ENCODE measurements at places on chromosomes 3 and 15.

- peak; percentile 4 for DNase-seq
These were observed 38.6 kb downstream of the MOBP start for GRCh38 chr3:39505866-39506742.

- DNase-seq, result no peak
These were observed 124.5 kb downstream of the THSD4 start for GRCh38 chr15:71239592-71240364.

- DNase-seq, result no peak
These were observed 23.1 kb upstream of the SKOR1 start for GRCh38 chr15:67801926-67802914.

DNA sequence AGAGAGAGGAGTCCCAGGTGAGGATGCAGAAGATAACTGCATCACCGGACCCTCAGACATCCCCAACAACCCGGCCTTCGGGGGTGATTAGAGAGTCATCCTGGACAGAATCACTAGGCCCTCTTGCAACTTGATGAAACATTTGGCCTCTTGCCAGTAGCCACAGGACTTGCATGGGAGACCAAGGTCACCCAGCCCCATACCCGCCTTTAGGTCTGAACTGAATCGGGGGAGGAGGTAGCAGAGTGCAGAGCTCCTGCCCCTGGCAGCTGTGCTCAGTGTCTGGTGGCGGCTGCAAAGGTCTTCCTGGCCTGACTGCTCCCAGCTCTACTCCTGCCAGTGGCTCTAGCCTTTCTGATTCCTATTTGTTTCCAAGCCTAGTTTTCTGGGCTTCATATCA, 12.4 kb downstream of the PIF1 start:
- no peak for DNase-seq

- no peak for DNase-seq
These were observed 94.3 kb downstream of the RPL39L start for GRCh38 chr3:187044867-187045552.

GRCh38 chr3:47950453-47951169, 65.6 kb downstream of the MAP4 start:
- no peak for DNase-seq

GRCh38 chr3:154122912-154123559, 1.8 kb downstream of the ARHGEF26 start:
- DNase-seq, result peak; percentile 78

DNA sequence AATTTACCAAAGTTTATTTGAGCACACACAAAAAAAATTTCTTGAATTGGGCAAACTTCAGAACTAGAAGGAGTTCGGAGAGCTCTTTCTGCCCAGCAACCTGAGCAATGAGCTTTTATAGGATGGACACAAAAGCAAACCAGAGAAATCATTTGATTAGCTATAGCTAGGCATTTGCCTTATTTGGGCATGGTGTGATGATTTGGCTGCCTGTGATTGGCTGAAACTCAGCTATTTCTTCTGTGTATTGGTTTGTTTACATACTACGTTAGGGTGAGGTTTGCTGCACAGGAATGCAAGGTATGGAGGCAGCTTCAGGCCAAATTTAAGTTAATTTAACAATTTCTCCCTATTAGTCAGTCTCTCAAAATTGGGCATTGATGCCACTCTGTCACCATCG, 65.1 kb downstream of the NEK11 start:
- peak; percentile 10 for DNase-seq

Data from NCI-H226 (cell line).